ENCODE measurements at places on chromosomes 11 and 22. TPM values are rescaled to one million over a fixed set of nuclear protein-coding genes. Genes with fewer than 3 reads are reported as not detected.

The TRIM6 gene
- 2.3 TPM for polyA plus RNA-seq

The ADM2 gene
- polyA plus RNA-seq, result 0.07 TPM

The MS4A7 gene
- 17.5 TPM for polyA plus RNA-seq

The LRRN4CL gene
- 5.7 TPM for polyA plus RNA-seq

The TMEM191C gene
- polyA plus RNA-seq, result 0.35 TPM

The ARHGAP42 gene
- polyA plus RNA-seq, result 3.0 TPM

Data from adrenal gland (tissue), 19 donors.